ENCODE measurements at places on chromosomes 2 and 18.

GRCh38 chr18:51563396-51563795 lies 365.9 kb upstream of the MEX3C start:
- no peak for DNase-seq

DNA sequence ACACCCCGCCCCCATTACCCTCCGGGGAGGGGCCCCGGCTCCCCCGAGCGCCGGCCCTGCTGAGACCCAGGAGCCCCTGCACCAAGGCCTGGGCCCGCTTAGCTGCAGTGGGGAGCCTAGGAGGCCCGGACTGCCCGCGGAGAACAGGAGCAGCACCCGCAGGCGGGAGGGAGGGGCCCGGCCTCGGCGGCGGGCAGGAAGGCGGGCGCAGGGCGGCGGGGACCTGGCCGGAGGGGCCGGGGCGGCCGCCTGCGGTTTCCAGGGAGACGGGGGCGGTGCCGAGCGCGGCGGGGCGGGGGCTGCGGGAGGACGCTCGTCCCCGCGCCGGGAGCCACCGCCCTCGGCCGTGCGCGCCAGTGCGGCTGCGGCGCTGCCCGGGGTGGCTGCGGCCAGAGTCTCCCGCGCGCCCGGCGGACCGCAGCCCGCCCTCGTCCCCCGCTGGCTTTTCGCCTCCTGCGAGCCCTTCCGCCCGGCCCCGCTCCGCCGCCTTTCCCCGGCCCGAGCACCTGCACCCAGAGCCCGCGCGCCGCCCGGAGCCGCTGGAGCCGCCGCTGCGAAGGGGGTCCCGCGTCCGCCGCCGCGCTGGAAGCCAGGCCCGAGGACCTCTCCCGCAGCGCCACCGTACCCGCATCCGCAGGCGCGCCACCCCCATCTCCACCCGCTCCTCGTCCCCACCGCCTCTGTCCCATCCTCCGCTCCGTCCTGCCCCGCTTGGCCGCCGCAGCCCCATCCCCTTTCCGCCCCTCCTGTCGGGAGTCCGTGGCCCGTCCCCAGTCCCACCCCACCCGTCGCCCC lies 17.2 kb downstream of the GPC1 start:
- no peak for DNase-seq

DNA sequence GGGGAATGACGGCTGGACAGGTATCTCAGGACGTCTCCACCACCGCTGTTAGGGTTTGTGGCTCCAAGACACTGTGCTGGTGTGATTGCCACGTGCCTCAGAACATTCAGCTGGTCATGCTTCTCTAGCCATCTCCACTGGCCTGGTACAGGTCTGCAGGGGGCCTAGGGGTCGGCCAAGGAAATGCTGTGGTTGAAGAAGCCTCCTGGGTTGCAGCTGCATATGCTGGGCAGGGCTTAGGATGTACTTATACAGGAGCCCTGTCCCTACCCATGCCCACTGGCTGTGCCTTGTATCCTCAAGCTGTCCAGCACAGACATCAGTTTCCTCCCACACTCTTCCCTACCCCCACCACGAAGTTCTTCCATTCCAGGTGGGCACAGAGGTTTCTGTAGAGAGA lies 64.1 kb downstream of the NPPC start:
- DNase-seq: no peak

GRCh38 chr2:217047209-217047608 lies 187.3 kb upstream of the TNP1 start:
- no peak for DNase-seq

DNA sequence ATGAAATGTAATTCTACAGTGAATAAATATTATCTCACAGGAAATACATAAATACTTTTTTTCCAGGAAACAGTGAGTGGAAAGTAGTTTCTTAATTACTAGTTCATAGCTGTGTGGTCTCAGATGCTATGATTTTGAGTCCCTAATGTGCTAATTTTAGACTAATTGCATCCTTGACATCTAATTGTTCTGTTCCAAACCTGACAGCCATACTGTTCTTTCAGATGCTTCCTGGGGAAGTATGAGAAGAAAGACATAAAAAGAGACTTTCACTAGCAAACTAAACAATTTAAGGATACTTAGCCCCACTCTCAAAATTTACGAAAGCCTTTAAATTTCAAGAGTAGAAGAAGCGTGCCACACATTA lies 350.9 kb upstream of the CDH20 start:
- DNase-seq: no peak

GRCh38 chr2:218983263-218983933 lies 1.6 kb downstream of the FEV start:
- no peak for DNase-seq

Data from NCI-H526 (cell line).